ENCODE measurements at places on chromosomes 6 and 20.
A peak's percentile ranks its signal among the peaks of the same experiment; 100 is the strongest.

- no peak for DNase-seq
Measured at GRCh38 chr6:78062993-78063392, 410.2 kb downstream of the MEI4 start.

DNA sequence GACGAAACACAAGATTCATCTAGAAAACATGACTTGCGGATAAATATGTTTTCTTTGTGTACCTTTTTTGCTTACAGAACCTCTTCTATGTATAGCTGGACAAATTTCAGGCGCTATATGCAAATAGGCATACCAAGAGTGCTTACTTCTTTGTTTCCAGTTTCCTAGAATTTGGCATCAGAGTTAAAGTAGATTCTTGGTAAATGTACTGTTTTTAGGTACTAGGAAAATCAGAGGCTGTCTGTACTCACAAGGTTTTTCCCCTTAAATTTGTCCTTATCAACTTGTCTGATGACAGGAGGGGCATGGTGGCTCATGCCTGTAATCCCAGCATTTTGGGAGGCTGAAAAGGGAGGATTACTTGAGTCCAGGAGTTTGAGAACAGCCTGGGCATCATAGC is 124.9 kb upstream of the TMEM170B start:
- no peak for DNase-seq

- DNase-seq = peak; percentile 63
Measured at GRCh38 chr20:59723607-59724456, 119.5 kb downstream of the PHACTR3 start.

DNA sequence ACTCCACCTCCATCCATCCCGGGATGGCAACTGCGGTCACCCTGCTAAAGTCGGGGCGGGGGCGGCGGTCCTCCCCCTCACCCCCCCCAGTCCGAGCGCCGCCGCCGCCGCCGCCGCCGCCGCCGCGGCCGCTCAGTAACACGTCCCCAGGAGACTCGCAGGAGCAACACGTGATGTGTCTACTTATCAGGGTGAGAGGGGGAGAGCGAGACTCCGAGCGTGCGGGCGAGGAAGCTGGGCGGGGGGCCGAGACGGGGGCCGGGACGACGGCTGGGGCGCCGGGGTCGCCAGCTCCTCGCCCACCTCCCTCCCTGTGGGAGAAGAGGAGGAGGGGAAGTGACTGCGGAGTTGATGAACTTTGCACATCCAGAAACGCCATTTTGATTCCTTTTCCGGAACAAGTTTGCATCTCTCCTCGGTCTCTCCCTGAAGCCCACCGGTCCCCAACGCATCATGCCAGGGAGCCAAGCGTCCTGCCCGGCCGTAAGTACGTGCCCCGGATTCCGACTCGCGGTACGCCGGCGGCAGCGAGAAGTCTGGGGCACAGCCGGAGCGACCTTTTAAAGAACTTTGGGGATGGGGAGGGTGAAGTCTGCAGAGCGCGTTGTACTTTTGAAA is at the start of gene RREB1:
RREB1 (plus strand) TSS at position 384 of the 618 bp plus-strand sequence. CDS start 73,951 bp downstream, outside the sequence.
- peak; percentile 60 for DNase-seq

GRCh38 chr6:8029243-8029870 is 34.8 kb downstream of the BLOC1S5 start:
- no peak for DNase-seq

- no peak for DNase-seq
Measured at GRCh38 chr6:163815796-163816195, 401.3 kb downstream of the QKI start.

- DNase-seq = no peak
Measured at GRCh38 chr6:157491571-157492232, 110.7 kb downstream of the ZDHHC14 start.

- no peak for DNase-seq
Measured at GRCh38 chr6:167113047-167113754, 9.7 kb upstream of the CCR6 start.

GRCh38 chr6:45400021-45400420 is 22.3 kb upstream of the SUPT3H start:
- DNase-seq = no peak

DNA sequence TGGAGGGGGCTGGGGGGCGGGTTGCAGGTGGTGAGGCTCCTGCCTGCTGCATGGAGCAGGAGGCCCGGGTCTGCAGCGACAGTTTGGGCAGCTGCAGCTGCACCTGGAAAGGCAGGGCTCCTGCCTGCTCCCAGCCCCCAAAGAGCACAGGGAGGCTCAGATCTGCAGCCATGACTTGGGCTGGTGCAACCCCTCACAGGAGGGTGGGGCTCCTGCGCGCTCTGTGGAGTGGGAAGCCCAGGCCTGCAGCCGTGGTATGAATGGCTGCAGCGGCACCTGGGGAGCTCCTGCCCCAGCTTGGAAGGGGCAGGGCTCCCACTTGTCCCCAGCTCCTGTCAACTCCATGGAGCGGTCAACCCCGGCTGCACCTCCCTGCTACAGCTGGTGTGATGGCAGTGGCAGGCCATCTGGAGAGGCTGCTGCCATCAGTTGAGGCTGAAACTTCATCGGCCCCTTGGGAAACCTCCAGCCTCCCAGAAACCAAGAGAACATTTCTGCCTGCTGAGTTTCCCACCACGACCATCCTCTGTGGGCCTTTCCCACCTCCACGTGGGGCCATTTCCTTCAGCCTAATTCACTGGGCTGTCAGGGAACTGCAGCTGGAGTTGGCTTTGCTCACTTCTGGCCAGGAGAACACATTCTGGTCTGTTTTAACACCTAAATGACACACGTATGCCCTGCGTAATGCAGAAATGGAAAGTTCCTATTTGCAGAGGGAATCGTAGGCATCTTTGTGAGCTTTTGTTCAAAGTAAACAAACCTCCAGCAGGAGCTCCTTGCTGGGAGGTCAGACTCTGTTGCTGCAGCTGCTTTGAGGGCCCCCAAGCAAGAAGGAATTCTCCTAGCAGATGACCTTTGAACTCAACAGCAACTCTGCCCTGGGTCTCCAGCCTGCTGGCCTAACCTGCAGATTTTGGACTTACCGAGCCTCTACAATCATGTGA is 429.0 kb downstream of the PREX1 start:
- no peak for DNase-seq

- DNase-seq = peak; percentile 58
Measured at GRCh38 chr6:35016502-35017321, 124.4 kb downstream of the TCP11 start.

DNA sequence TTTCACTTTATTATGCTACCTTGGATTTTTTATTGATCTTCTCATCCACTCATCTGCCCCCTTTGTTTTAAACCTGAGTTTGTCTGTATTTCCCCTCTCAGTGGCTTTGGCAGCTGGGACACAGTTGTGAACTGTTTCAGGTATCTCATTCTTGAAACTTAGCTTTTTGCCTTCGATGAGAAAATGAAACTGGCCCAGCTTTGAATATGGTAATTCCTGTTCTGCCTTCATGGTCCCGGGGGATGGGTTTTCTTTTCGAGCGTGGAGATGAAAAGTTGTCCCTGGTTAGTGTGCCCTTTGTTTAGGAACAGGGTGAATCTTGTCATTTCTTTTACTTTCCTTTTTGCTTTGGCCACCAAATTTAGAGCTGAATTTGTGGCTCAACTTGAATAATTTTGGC is 25.6 kb downstream of the DHX35 start:
- DNase-seq = no peak

- DNase-seq = no peak
Measured at GRCh38 chr6:169793408-169793807, 42.0 kb downstream of the ERMARD start.

GRCh38 chr6:5994999-5995657 is 11.6 kb downstream of the NRN1 start:
- DNase-seq = no peak

GRCh38 chr6:43812850-43813578 is 43.0 kb downstream of the VEGFA start:
- no peak for DNase-seq

DNA sequence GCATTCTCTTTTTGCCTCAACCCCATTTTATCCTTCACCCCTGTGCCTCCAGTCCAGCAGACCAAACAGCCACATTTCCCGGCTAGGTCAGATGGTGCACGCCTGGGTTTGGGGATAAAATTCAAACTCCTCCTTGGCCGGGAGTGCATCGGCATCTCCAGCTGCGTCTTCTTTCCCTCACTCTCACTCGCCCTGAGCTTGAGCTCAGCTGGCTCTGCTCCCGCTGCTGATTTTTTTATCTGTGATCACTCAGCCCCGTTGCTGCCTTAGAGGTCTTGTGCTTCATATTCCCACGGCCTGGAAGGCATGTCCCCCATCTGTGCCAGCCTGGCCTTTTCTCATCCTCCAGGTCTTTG is 6.8 kb upstream of the EZR start:
- DNase-seq = peak; percentile 47

DNA sequence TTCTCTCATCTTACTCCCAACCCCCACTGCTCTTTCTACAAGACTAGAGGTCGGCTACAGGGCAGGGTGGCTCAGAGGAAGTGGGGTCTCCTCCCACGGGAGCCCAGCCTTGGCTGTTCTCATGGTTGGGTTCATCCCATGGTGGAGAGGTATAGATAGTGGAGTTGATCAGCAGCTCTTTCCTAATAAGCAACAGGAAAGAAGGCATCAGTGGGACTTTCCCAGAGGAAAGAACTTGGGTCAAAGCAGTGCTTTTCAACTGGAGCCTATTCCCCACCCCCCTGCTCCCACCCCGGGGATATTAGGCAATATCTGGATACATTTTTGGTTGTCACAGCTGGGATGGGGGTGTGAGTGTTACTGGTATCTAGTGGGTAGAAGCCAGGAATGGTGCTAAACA is 200.9 kb downstream of the NFATC2 start:
- DNase-seq = peak; percentile 56

- DNase-seq = peak; percentile 44
Measured at GRCh38 chr6:163806755-163807499, 392.4 kb downstream of the QKI start.

GRCh38 chr6:165774903-165775601 is 112.0 kb upstream of the PDE10A start:
- DNase-seq = peak; percentile 1

GRCh38 chr6:147618927-147619326 is 110.4 kb downstream of the SAMD5 start:
- no peak for DNase-seq

DNA sequence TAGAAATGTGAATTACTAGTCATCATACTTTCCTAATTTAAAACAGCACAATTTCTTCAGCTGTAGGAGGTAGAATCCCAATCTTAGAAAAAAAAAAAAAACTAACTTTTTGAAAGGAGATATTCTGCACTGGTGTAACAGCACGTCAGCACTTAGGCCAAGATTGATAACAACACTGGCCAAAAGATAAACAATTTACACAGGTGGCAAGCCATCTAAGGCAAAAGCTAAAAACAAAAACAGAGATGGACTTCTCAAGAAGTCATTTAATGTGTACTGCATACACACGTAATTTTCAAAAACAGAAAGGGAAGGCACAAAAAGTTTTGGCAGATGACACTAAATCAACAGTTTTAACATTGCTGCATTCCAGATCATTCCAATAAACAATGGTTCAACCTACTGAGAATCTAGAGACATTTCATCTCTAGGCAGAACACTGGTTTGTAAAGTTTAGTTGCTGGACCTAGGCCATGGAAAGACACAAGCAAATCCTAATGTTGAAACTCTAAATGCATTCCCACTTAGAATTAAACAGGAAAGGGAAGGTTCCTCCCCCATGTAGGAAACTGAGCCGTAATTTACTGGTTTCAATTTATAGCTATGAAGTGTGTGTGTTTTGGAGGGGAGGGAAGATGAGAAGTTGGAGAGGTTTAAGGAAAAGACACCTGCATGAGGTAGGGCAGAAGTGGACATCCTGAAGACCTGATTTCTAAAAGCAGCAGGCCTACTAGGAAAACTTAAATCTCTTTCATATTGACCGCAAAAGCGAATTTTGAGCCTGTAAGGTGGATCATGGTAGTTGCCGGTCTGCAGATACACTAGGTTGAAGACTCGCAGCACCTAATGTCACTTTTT is 1.3 kb downstream of the GCLC start:
- no peak for DNase-seq

GRCh38 chr6:28336284-28337120 is 554 bp upstream of the ZSCAN31 start:
- DNase-seq = peak; percentile 17

- no peak for DNase-seq
Measured at GRCh38 chr6:64672131-64672530, 1034.9 kb downstream of the EYS start.

GRCh38 chr20:36967636-36968035 is 16.1 kb upstream of the SAMHD1 start:
- DNase-seq = no peak

GRCh38 chr20:16953858-16954257 is 205.7 kb downstream of the OTOR start:
- DNase-seq = no peak

DNA sequence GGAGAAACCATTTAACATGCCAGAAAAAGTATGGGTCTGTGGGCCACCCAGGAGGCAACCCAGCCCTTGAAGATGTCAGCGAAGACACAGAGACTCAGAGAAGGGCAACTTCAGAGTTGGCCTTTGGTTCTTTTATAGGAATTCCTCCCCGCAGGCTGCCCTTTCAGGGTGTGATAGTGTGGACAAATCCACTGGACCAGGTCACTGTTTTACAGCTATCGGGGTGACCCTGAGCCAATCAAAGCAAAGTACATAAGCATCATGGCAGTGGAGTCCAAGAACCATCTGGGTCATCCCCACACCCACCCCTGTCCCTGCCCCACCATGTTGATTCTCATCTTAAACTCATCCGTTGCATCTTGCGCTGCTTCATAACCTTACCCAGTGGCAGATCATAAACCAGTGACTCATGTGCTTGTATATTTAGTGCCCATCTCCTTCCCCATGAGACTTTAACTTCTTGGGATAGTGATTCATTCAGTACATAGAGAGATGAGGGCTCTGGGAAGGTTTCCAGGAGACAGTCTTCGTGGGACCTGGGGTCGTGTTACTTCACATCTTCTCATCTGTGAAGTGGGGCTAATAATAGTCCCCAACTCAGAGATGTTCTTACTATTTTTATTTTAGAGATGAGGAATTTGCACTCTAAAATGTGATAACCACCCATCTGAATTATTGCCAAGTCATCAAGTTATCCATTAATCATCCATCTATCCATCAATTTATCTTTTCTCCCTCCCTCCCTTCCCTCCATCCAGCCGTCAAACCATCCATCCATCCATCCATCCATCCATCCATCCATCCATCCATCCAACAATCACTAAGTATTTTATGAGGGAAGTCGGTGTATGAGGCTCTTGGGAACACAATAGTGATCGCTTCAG is 51.0 kb downstream of the EDN3 start:
- DNase-seq = no peak

GRCh38 chr6:72783035-72783434 is 161.2 kb downstream of the KCNQ5 start:
- no peak for DNase-seq

DNA sequence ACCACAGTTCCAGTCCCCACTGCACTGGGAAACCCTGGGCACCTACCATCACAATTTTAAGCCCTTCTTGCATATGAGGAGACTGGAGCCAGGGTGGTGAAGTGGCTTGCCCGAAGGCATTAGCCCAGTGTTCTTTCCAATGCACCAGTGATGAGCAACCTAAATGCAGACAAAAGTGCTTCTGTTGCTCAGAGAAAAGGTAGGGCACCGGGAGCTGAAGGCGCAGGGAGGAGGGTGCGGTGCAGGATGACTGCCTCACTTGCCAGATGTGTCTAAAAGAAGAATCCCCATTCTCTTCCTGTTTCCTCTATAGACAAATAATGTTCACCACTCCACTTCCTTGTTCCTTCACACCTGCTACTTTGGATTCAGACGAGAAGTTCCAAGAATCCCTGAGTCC is 86.5 kb downstream of the QRSL1 start:
- DNase-seq = no peak
